Body of pancreas (tissue), 4 donors: ENCODE measurements at places on chromosomes 12 and 14. TPM values are rescaled to one million over a fixed set of nuclear protein-coding genes. Genes with fewer than 3 reads are reported as not detected.
A peak's percentile ranks its signal among the peaks of the same experiment; 100 is the strongest.

GARIN6 gene
- total RNA-seq: not detected

GDF3 gene
- not detected for total RNA-seq

OAS1 gene
- 7.8 TPM for total RNA-seq

PELI2 gene
- total RNA-seq: 41.8 TPM

DAO gene
- not detected for total RNA-seq

PLEKHD1 gene
- total RNA-seq: 2.0 TPM

GRCh38 chr12:89166525-89166934 is 185.8 kb downstream of the DUSP6 start:
- no peaks in the 10 kb centered on the region for H3K4me1 ChIP-seq
- no peaks in the 10 kb centered on the region for H3K27me3 ChIP-seq
- H3K4me3 ChIP-seq: no peak overlapping the region
- H3K36me3 ChIP-seq: no peaks in the 10 kb centered on the region

DNA sequence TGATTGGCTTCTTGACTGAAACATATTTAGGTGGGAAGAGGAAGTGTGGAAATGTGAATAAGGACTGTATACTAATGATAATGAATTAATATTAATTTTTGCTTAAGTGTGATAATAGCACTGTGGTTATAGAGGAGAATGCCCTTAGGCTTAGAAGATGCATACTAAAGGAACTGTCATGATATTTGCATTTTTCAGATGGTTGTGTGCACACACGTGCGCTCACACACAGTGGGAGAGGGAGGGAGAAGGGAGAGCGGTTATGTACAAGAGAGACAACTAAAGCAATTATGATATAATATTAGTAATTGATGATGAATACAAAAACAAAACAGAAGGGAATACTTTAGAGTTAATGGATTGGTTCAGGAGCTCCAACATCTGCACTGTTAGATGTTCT is 54.2 kb downstream of the RCOR1 start:
- no peak overlapping the region for H3K27ac ChIP-seq
- H3K4me3 ChIP-seq: no peak overlapping the region
- H3K36me3 ChIP-seq: no peaks in the 10 kb centered on the region
- no peak for DNase-seq
- no peaks in the 10 kb centered on the region for H3K27me3 ChIP-seq
- peaks cover 17% of the 10 kb centered on the region for H3K4me1 ChIP-seq

GRCh38 chr12:67634303-67634761 is 14.2 kb upstream of the DYRK2 start:
- no peak overlapping the region for H3K4me3 ChIP-seq
- no peak overlapping the region for H3K27ac ChIP-seq
- H3K27me3 ChIP-seq: no peaks in the 10 kb centered on the region

GRCh38 chr14:104112113-104112505 is 26.3 kb upstream of the KIF26A start:
- no peak overlapping the region for H3K27ac ChIP-seq
- H3K4me1 ChIP-seq: peaks cover 13% of the 10 kb centered on the region
- no peak for DNase-seq
- no peaks in the 10 kb centered on the region for H3K27me3 ChIP-seq
- no peaks in the 10 kb centered on the region for H3K36me3 ChIP-seq
- no peak overlapping the region for H3K4me3 ChIP-seq

GRCh38 chr12:117318591-117318990 is 42.8 kb downstream of the NOS1 start:
- H3K4me1 ChIP-seq: no peaks in the 10 kb centered on the region
- DNase-seq: no peak
- no peaks in the 10 kb centered on the region for H3K27me3 ChIP-seq
- no peak overlapping the region for H3K27ac ChIP-seq
- no peaks in the 10 kb centered on the region for H3K36me3 ChIP-seq

- H3K27ac ChIP-seq: no peak overlapping the region
- H3K4me3 ChIP-seq: no peak overlapping the region
- H3K27me3 ChIP-seq: no peaks in the 10 kb centered on the region
- no peak for DNase-seq
- H3K36me3 ChIP-seq: no peaks in the 10 kb centered on the region
Observed at GRCh38 chr14:72576258-72576657, 317.6 kb downstream of the DPF3 start.

GRCh38 chr12:28191051-28192048 is 1.1 kb downstream of the CCDC91 start:
- no peaks in the 10 kb centered on the region for H3K27me3 ChIP-seq
- DNase-seq: peak; percentile 56
- peak overlapping the region; percentile 99 for H3K27ac ChIP-seq
- peaks cover 33% of the 10 kb centered on the region for H3K4me1 ChIP-seq
- H3K36me3 ChIP-seq: no peaks in the 10 kb centered on the region
